ENCODE measurements at places on chromosomes 13 and 19.

DNA sequence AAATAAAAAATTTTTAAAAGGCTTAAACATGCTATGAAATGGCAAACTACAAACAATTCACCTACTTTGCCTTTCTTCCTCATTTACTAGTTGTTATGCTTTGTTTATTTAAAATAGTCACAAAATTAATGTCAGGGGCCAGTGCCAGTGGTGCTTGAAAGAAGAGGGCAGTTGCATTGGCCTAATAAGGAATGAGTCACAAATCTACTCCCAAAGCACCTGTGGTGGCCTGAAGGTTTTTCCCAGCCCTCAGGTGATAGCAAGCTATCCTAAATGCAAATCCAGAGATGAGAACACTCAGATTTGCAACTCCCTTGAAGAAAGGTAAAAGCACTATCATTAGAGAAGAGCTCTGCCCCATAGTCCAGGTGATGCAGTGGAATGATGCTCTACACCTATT lies 103.6 kb downstream of the MBNL2 start:
- H3K27me3 ChIP-seq: no peaks in the 10 kb centered on the region
- H3K4me3 ChIP-seq: no peak overlapping the region
- H3K27ac ChIP-seq: no peak overlapping the region
- H3K4me1 ChIP-seq: peaks cover 30% of the 10 kb centered on the region

- peak; percentile 18 for DNase-seq
- peaks cover 3% of the 10 kb centered on the region for H3K27me3 ChIP-seq
- no peaks in the 10 kb centered on the region for H3K4me1 ChIP-seq
- no peak overlapping the region for H3K4me3 ChIP-seq
Measured at GRCh38 chr13:45861322-45861721, 9.8 kb upstream of the SIAH3 start.

DNA sequence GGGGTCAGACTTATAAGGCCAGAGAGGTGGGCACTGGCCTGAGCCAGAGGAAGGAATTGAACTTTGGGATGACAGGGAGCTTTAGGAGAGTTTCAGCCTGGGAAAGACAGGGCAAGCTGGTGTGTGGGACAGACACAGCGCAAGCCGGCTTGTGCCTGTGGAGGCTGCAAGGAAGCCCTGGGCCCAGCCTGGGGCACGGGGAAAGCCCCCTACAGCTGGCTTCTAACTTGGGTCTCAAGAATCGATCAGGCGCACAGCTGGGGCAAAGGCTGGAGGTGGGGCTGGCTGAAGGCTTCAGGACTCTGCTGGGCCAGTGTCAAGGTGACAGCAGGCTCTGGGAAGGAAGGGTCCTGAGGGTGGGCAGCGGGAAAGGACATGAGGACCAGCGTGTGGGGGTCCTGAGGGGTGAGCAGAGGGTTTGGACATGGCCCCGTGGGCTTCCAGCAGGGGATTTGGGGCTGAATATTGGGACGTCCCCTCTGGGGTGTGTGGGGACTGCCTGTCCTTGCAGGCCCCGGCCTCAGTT lies 3.0 kb downstream of the PTOV1 start:
- no peak overlapping the region for H3K4me3 ChIP-seq
- H3K36me3 ChIP-seq: peaks cover 48% of the 10 kb centered on the region
- no peak overlapping the region for H3K27ac ChIP-seq
- no peaks in the 10 kb centered on the region for H3K27me3 ChIP-seq
- DNase-seq: no peak

GRCh38 chr13:99514801-99515200 lies 13.5 kb downstream of the TM9SF2 start:
- no peak overlapping the region for H3K27ac ChIP-seq
- H3K4me1 ChIP-seq: no peaks in the 10 kb centered on the region
- H3K36me3 ChIP-seq: no peaks in the 10 kb centered on the region
- no peak overlapping the region for H3K4me3 ChIP-seq

- H3K27ac ChIP-seq: no peak overlapping the region
- H3K36me3 ChIP-seq: no peaks in the 10 kb centered on the region
Measured at GRCh38 chr19:51110666-51110971, 2.4 kb upstream of the CTU1 start.

DNA sequence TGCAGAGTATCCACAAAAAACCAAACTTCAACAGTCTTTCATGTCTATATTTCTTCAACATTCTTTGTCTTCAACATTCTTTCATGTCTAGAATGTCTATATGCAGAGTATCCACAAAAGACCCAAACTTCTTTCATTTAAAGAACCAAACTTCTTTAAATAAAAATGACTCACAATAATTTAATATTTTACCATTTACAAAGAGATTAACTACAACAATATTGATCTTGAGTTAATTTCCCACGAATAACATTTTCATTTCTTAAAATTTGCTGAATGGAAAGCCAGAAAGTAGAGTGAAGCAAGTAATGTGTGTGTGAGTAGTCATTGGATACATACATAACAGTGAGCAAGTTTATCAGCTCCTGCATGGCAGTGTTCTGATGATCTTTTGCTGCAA lies 1069.7 kb downstream of the EFNB2 start:
- no peak within 1 kb of the TSS for H3K4me3 ChIP-seq
- no peaks in the 10 kb centered on the region for H3K4me1 ChIP-seq
- no peak within 1 kb of the TSS for H3K27ac ChIP-seq
- no peak for DNase-seq
- no peaks in the 10 kb centered on the region for H3K36me3 ChIP-seq

DNA sequence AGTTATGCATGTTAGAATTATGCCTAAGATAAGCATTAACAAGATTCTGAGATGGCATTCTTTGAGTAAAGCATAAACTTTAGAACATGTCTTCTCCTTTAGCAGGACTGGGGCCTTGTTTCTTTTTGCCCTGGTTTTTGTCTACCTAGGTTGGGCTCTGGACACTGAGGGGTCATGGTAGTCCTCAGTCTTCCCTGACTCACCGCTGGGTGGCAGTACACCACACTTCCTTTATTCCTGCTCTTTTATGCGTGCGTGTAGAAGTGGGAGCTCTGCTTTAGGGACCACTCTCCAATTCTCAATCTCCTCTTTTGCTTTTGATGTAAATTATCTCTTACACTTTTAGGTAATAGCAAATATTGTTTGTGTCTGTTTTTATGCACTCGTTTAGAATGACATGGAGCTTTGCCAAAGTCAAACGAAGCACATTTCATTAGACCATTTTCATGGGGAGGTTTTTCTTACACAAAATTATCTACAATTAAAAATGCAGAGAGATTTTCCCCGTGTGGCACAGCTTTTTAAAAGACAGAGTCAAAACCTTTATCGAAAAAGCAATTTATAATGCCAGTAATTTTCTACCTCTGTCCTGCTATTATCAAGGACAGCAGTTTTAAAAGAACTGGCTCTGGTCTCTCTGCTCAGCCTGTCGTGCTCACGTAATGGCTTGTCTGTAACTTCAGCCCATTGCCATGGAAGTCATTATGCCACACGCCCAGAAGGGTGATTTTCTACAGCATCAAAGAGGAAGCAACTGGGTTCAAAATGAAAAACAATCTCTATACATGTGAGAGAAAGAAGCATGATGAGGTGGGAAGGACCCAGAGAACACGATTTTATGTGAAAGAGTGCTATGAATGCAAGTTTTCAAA lies 413.9 kb downstream of the COG6 start:
- no peaks in the 10 kb centered on the region for H3K4me1 ChIP-seq
- H3K27ac ChIP-seq: no peak overlapping the region
- H3K27me3 ChIP-seq: no peaks in the 10 kb centered on the region
- DNase-seq: peak; percentile 46
- no peak overlapping the region for H3K4me3 ChIP-seq
- H3K36me3 ChIP-seq: no peaks in the 10 kb centered on the region

- no peak overlapping the region for H3K4me3 ChIP-seq
- no peaks in the 10 kb centered on the region for H3K27me3 ChIP-seq
- peak; percentile 33 for DNase-seq
- no peaks in the 10 kb centered on the region for H3K36me3 ChIP-seq
- H3K27ac ChIP-seq: no peak overlapping the region
Measured at GRCh38 chr13:38763446-38764381, 76.8 kb downstream of the FREM2 start.

GRCh38 chr13:42064259-42064658 lies 15.8 kb downstream of the DGKH start:
- H3K36me3 ChIP-seq: no peaks in the 10 kb centered on the region
- no peaks in the 10 kb centered on the region for H3K27me3 ChIP-seq
- H3K27ac ChIP-seq: no peak overlapping the region
- peaks cover 13% of the 10 kb centered on the region for H3K4me1 ChIP-seq
- H3K4me3 ChIP-seq: no peak overlapping the region
- peak; percentile 94 for DNase-seq

DNA sequence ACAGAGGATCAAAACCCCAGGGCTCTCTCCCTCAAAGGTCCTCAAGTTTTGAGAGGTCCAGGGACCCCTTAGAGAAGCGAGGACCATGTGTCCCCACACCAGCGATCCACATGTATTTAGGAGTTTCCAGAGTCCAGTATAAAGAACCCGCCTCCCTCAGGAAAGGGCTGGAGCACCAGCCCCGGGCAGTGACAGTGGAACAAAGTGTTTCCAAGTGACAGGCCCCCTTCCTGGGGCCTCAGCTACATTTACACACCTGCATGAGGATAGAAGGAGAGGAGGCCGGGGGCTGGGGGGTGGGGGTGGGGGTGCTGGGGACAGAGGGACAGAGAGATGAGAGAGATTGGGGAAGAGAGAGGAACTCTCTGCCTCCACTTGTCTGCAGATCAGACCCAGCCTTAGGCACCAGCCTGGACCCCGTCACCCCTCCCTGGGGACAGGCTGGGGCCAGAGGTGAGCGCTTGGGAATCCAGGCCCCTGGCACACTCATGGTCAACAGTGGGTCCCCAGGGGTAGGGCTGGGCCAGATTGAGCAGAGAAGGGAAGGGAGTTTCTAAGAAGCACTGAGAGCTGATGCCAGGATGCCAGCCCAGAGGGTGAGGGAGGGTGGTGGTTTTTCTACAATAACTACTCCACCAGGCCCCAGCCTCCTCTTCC lies 802 bp downstream of the BCAM start:
- peaks cover 15% of the 10 kb centered on the region for H3K4me1 ChIP-seq
- no peak for DNase-seq
- peak overlapping the region; percentile 80 for H3K4me3 ChIP-seq
- H3K27me3 ChIP-seq: no peaks in the 10 kb centered on the region

DNA sequence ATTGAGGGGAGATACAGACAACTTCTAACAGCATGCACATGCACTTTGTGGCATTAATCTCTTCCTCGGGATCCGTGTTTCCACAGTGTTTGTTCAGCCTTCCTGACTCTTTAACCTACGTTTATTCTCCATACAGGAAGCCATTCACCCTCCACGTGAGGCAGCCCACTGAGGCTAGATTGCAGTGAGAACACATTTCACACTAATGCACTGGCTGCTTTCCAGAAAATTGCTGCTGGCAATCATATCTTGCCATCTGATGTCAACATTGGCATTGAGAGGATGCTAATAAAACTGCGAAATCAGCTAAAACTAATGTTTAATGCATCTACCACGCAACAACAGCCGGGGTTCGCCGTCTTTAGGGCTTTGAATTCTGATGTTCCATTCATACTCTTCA lies 30.0 kb downstream of the DCLK1 start:
- H3K27ac ChIP-seq: no peak overlapping the region
- H3K27me3 ChIP-seq: no peaks in the 10 kb centered on the region
- no peaks in the 10 kb centered on the region for H3K4me1 ChIP-seq
- no peak overlapping the region for H3K4me3 ChIP-seq
- no peak for DNase-seq

DNA sequence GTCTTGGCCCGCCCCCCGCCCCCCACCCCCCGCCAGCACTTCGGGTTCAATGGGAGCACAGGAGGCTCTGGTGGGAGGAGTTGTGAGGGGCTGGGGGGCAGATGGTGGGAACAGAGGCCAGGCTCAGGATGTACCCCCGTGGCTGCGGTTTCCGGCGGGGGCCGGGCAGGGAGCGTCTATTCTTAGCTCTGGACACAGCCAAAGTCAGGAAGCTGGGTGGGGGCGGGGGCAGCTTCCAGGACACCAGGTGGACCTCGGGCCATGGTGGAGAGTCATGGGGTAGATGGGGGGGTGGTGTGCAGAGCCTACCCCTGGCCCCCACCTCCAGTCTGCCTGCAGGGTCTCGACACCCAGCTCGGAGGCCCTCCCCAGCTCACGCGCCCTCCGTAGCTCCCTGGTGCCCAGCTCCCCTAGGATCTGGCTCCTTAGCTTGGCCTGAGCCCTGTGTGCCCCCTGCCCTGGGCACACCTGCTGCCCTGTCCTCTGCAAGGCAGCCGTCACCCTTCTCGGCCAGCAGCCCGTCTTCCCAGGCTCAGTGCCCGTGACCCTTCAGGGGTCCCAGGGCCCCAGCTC lies 2.2 kb upstream of the TBXA2R start:
- peaks cover 11% of the 10 kb centered on the region for H3K4me1 ChIP-seq
- H3K27ac ChIP-seq: no peak overlapping the region
- H3K27me3 ChIP-seq: no peaks in the 10 kb centered on the region
- H3K36me3 ChIP-seq: peaks cover 28% of the 10 kb centered on the region
- DNase-seq: no peak

DNA sequence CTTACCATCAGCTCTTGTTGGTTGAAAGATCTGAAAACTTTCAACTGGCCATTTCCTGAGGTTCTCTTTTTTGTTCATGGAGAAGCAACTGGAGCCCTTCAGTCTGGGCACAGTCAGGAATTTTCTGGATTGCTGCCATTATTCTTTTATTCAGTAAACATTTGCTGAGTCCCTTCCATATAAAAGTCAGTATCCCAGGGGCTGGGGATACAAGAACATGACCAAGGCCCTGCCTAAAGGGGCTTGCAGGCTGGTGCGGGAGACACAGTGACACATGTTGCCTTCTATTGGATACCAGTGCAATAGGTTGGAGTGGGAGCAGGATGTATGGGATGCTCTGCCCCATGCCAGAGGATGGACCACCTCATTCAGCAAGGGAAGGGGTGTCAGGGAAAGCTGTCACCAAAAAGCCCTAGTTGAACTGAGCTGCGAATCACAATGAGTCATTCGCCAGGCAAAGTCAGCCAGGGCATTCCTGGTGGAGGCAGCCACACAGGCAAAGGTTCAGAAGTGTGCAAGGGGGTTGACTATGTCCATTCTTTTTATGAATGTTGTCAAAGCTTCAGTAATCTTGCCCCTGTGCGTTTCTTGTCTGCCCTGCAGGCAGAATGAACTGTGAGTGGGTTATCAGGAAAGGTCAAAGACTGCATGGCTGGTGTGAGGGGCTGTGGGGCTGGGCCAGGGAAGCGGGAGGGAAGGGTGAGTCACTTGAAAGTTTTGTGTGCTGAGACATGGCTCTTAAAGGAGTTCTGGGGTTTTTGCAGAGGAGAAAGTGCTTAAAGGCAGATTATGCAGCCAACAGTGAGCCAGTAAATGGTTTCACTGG lies 395.9 kb downstream of the KCNRG start:
- H3K27ac ChIP-seq: peak overlapping the region; percentile 69
- peak; percentile 86 for DNase-seq
- no peak overlapping the region for H3K4me3 ChIP-seq
- no peaks in the 10 kb centered on the region for H3K27me3 ChIP-seq

GRCh38 chr19:48444129-48444935 lies 1.5 kb upstream of the GRWD1 start:
- H3K27me3 ChIP-seq: peaks cover 19% of the 10 kb centered on the region
- peaks cover 3% of the 10 kb centered on the region for H3K36me3 ChIP-seq
- no peak for DNase-seq
- peak overlapping the region; percentile 53 for H3K4me3 ChIP-seq
- peaks cover 8% of the 10 kb centered on the region for H3K4me1 ChIP-seq

GRCh38 chr13:77416666-77417212 lies 89.8 kb upstream of the MYCBP2 start:
- no peaks in the 10 kb centered on the region for H3K4me1 ChIP-seq
- H3K36me3 ChIP-seq: no peaks in the 10 kb centered on the region
- no peak for DNase-seq
- H3K27ac ChIP-seq: no peak overlapping the region
